ENCODE measurements at places on chromosomes 5 and 9.

GRCh38 chr9:127862075-127863011 lies 7.9 kb upstream of the ENG start:
- DNase-seq: peak; percentile 72

- no peak for DNase-seq
These were observed 6.6 kb downstream of the FBXW11 start for GRCh38 chr5:171999877-172000276.

GRCh38 chr9:68577774-68578591 lies 37.3 kb upstream of the TMEM252 start:
- DNase-seq: no peak

GRCh38 chr5:81972492-81972783 lies 615 bp downstream of the ATG10 start:
- DNase-seq: no peak

- DNase-seq: peak; percentile 61
These were observed 332.3 kb downstream of the CWC27 start for GRCh38 chr5:65100911-65101631.

DNA sequence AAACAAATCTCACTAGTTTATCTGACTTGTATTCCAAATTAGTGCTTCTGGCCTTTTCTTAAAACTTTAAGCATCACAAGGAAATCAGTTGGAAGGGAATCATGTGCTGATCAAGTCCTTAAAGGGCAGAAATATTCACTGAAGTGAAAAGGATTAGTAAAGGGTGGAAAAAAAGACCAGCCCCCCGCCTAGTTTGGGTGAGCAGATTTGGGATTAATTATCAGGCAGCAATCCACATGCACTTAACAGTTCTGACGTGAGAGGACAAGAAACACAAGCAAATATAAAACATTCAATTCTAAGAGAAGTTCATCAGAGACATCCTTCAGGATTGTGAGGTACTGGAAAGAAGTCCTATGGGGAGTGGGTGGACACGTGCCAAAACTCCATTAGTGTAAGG lies at the start of gene TYRP1:
Gene TYRP1 (plus strand): TSS at position 245 of the 400 bp plus-strand sequence. CDS start 612 bp downstream, outside the sequence.
- no peak for DNase-seq

DNA sequence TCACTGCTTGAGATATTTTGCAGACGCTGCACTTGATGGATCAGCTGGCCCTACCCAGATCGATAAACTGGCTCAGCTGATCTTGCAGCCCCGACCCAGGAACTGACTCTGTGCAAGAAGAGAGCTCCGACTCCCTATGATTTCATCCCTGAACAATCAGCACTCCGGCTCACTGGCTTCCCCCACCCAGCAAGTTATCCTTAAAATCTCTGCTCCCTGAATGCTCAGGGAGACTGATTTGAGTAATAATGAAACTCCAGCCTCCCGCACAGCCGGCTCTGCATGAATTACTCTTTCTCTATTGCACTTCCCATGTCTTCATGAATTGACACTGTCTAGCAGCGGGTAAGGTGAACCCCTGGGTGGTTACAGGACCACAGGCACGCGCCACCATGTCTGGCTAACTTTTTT lies 16.9 kb upstream of the NANS start:
- no peak for DNase-seq

DNA sequence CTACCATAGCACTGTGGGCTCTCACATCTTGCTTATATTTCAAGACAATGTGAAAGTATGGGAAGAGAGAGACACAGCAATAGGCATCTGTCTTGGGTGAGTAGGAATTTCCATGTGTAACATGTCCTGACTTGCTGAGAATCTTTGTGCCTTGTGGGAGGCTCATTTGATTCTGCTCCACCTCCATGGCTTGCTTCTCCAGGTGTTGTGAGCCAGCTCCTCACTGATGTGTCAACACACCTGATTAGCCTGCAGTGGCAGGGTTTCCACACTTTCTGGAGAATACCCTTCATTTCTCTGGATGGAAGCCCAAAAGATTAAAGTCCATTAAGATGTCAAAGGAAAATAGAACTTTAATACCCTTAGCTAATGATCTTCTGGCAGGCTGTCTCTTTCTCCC lies 613.6 kb downstream of the ZNF608 start:
- DNase-seq: no peak

DNA sequence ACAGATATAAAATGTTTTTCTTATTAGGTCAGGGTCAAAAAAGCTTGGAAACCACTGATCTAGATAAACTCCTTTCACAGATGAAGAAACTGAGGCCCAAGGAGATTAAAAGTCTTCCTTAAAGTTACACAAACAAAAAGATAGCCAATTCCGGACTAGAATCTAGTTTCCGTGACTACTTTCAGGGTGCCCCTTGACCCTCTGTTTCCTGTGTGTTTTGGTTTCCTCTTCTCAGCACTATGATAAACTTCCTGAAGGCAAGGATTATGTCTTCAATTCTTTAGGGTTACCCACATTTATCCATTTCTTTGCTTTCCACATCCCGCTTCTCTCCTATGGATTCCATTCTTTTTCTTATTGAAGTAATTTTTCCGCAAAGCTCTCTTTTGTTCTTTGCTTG lies 83.1 kb downstream of the ADAMTS12 start:
- no peak for DNase-seq

DNA sequence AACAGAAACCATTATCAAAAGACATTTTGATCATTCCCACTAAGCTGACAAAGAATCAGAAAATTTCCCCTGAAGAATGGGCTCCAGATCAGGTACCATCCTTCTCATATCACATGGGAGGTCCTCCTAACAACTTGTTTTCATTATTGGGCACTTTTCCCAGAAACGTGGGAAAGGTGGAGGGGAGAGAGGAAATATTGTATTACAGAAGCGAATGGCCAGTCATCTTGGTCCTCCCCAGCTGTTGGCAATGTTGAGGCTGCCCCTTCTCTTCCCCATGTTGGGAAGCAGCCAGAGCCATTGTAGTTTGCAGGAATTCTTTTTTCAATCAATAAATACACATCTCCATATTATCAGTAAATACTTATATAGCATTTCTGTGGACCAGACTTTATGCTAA lies 126.2 kb upstream of the ZNF608 start:
- DNase-seq: no peak

DNA sequence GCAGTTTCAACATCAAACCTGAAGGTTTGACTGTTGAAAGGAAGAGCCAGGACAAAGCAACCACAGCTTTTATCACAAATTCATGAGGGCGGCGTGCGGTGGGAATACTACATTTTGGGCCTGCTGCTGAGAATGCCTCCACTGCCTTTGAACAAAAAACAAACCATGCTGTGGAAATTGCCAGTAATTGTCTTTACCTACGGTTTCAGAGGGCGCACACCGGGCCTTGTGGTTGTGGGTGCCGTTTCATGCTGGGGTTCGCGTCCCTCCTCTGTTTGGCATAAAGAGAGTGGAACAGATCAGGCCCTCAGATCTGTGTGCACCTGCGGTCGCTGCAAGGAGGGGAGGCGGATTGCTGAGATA lies 27.6 kb upstream of the TCF7 start:
- no peak for DNase-seq

GRCh38 chr9:131739959-131740648 lies at the start of gene RAPGEF1:
Gene RAPGEF1 (minus strand): TSS chr9:131740076. CDS start chr9:131739830, 246 bp downstream.
- DNase-seq: peak; percentile 66

- DNase-seq: peak; percentile 88
These were observed 48.9 kb downstream of the CXXC5 start for GRCh38 chr5:139696894-139697658.

Measured in ureter (tissue), 1 donor.